CD4-positive, alpha-beta T cell treated with Interleukin-17A for 1 hour (primary cell): ENCODE measurements at places on chromosomes 7 and 10.

DNA sequence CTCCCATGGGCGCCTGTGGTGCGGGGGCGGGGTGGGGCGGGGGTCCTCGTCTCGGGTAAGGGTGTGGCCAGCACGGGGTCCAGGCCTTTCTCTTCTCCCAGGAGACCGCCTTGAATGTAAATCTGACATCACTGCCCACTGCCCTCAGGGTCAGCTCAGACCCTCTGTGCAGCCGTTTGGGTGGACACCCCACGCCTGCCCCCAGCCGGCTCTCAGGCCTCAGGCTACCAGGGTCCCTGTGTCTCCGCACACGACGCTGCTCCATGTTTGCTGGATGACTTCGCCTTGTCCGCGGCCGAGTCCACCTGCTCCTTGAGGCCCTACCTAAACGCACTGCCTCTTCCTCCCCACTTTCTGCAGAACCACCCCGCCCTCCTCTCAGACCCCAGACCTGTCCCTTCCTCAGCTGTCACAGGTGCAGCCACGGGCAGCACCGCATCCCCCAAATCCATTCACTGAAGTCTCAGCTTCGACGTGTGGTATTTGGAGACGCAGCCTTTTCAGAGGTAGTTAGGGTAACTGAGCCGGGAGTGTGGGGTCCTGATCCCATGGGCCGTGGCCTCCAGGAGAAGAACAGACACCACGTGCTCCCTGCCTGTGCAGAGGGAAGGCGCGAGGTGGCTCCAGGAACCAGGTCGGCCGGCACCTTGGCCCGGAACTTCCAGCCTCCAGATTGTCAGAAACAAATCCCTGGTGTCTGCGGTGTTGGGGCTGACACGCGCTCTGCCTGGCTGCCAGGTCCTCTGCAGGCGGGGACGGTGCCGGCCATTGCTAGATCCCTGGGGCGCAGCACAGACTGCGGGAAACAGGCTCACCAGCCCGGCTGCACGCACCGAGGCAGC is 97.4 kb upstream of the DIP2C start:
- DNase-seq = no peak

DNA sequence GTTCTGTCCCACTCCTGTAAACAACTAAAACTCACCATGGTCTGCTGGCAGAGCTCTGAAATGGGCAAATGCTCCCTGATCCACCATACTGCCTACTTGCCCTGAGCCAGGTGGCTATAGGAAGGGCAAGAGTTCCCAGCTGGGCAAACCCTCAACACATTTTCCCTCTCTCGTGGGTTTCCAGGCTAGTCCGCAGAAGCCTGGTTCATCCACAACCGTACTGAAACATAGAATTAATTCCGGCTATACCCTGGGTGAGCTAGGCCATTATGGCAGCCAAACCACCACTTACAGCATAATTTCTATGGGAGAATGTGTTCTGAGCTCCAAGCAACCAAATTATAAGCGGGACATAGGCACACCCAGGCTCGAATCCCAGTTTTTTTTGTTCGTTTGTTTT is 20.1 kb upstream of the DDIT4 start:
- DNase-seq = no peak

DNA sequence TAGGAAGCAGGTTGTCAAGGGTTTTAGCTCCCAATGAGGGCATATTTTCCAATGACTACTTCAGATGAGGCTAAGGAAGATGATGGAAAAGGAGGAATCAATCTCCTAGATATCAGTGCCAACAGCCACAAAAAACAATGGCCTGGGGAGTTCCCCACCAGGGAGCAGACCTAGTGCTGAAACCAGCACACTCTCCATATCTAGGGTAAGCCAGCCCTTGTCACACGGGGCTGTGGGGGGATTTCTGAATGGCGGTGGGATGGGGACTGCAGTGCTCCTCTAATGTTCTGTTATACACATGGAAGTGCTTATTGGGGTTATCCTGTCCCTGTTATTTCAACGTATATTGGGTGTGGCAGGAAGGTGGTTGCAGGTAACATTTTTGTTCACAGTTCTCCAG is 18.5 kb downstream of the EPC1 start:
- no peak for DNase-seq

DNA sequence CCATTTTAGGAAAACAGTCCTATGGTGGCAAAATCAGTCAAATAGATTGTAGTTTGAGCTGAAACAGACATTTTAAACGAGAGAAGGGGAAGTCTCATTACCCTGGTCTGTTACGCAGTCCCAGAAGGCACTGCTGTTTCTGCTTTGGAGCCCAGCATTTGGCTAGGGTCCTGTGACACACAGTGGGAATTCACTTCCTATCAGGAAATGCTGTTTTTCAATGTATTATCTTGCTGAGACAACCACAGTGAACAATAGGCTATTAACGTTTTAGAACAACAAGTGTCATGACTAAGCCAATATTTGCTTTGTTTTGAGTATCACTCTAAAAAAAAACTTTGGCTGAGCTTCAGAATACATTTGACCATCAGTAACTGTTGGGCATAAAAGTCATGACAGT is 74.1 kb downstream of the ADD3 start:
- peak; percentile 44 for DNase-seq

DNA sequence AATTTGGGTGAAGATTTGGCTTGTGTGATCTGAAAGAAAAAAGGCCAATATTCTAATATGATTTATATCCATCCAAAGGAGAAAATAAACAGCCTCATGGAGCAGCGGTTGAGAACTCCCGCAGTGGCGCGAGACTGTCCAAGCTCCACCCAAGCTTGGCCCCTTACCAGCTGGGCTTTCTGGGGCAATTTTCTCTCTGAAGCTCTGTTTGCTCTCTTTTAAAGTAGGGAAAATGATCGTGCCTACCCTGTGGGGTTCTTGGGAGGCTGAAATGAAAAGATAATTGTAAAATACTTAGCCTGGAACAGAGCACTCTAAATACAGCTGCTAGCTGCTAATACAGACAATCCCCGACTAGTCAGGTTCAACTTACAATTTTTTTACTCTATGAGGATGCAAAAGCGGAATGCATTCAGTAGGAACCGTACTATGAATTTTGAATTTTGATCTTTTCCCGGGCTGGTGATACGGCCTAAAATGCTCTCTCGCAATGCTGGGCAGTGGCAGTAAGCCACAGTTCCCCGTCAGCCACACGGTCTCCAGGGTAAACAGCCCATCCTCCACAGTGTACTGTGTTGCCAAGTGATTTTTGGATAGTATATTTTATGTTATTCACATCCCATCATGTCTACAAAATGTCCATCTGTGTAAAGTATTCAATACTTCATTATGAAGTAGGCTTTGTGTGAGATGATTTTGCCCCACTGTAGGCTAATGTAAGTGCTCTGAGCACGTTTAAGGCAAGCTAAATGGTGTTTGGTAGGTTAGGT is 137.7 kb downstream of the CHN2 start:
- no peak for DNase-seq

GRCh38 chr7:45524445-45524844 is 49.7 kb upstream of the ADCY1 start:
- no peak for DNase-seq

DNA sequence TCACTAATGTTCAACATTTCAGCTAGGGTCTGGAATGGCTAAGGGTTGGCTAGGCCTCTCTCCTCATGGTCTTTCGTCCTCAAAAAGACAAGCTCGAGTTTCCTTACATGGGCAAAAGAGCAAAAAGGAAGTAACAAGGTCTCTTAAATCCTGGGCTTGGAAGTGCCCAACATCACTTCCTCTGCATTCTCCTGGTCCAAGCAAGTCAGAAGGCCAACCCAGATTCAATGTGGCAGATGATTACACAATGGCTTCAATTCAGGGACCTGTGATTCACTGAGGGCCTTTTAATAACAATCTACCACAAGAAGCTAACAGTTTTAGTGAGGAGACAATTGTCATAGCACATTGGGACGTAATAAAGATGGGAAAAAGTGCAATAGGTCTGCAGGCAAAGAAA is 4.4 kb upstream of the NUP205 start:
- DNase-seq = no peak

DNA sequence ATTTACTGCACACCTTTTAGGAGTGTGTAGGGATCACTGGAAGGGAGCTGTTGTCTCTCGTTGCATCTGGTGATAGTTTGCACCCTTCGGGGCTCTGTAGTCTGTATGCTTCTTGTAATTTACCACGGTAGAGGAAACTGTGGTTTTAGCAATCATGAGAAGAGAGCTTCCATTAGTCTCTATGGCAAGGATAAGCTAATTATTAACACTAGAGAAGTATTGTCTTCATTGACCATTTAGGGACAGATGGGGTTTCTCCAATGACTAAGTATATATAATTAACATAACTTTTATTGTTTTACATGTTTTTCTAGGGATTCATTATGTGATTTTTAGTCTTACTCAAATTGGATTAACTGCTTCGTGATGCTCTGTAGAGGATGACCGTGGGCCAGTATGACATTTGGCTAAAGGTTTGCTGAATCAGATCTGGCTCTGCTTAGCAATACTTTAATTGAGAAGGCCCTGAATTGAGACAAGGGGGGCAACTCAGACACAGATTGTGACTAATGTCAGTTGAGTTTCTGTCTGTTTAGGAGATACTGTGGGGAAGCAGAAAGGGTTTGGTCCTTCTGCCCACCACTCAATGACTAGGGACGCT is 8.7 kb downstream of the SLC18A2 start:
- DNase-seq = no peak

- DNase-seq = no peak
These were observed 125.4 kb downstream of the SEMA3D start for GRCh38 chr7:85061456-85061855.

- DNase-seq = no peak
These were observed 67.0 kb upstream of the HPS1 start for GRCh38 chr10:98513704-98514103.

GRCh38 chr7:126805351-126805750 is 447.4 kb downstream of the GRM8 start:
- DNase-seq = no peak

DNA sequence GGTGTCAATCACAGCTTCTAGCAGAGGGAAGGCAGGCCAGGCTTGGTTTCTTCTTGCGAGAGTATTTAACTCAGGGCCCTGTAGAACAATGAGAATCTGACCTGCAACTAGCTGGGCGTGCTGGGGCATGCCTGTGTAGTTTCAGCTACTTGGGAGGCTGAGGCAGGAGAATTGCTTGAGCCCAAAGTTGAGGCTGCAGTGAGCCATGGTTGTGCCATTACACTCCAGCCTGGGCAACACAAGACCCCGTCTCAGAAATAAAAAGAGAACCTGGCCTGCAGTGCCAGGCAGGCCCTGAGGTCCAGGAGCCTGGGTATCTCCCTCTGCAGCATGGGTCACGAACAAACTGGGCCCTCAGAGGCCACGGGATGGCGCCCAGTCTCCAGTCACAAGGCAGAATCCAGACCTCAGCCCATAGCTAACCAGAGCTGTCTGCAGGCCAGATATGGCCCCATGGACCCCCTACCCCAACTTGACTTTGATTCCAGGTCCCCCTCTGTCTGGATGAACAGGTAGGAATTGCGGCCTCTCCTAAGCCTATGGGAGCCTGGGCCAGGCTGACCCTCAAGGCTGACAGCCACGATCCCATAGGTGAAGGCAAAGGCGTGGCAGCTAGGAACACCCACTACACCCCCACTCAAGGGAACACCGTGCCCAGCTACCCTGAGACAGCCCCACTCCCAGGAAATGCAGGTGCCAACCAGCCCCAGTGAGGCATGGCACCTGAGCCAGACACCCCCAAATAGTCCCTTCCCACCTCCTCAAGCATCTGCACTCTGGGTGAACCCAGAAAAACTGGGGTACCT is 102.7 kb upstream of the TNRC18 start:
- peak; percentile 44 for DNase-seq

GRCh38 chr10:101561068-101561915 is 26.8 kb downstream of the POLL start:
- DNase-seq = no peak

GRCh38 chr10:7932301-7933036 is 114.2 kb downstream of the TAF3 start:
- DNase-seq = no peak

GRCh38 chr10:3487228-3487627 is 297.8 kb downstream of the KLF6 start:
- no peak for DNase-seq
